Stimulated activated CD8-positive, alpha-beta memory T cell treated with anti-CD3 and anti-CD28 coated beads, Interleukin-12 subunit alpha, Interleukin-12 subunit beta, amount 100 ng/mL, for 1 hour (primary cell): ENCODE measurements at places on chromosomes 12 and 14.

- DNase-seq = no peak
Observed at GRCh38 chr12:130827432-130827831, 11.6 kb downstream of the STX2 start.

- DNase-seq = no peak
Observed at GRCh38 chr14:47226877-47227520, 448.4 kb downstream of the MDGA2 start.

- DNase-seq = no peak
Observed at GRCh38 chr12:13950502-13950901, 30.9 kb downstream of the GRIN2B start.

DNA sequence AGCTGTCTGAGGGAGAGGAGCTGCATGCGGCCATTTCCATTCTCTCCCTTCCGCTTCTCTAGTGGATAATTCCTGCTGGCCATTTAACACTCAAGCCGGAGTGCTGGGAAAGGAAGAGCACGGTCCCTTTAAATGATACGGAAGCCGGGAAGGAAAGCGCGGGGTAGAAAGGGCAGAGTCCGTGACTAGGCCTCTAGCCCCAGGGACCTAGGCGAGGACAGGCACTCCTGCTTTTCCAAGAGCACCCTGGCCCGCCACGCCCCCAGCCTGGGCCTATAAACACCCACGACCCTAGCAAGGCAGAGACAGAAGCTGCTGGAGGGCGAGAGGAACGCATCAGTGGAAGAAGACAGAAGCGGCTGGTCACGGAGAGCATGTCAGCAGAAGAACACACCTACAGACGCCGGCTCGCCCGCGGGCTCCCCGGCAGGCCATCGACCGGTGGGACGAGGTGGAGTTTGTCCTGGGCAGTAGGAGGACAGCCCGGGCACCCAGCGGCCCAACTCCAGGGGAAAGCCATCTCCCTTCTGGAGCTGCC, 1206.6 kb upstream of the TMEM132C start:
- DNase-seq = no peak

DNA sequence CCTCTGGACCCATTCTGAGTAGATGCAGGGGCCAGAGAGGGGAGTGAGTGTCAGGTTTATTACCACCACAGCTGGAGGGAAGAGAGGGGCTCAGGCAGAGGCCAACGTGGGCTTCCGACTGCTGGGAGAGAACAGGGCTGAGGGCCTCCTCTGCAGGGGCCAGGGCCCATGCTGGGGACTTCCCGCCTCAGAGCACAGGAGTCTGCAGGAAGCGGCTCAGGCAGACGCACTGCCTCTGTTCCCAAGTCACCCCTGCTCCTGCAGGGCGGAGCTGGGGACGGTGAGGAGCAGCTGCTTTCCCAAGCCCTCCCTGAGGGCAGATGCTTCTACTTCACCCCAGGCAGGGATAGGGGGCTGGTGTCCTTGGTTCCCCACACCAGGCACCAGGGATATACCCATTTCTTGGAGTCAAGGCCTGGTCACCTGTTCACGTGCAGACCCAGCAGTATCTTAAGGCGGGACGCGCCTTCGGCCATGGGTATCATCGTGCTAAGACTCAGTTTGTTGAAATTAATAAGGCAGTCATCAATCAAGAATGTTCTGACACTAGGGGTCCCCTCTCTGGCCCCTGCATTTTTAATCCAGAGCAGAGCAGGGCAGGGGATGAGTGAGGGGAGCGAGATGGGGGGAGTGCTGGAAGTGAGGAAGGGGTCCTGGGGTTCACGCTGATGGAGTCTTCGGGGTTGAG, 100.0 kb downstream of the PIWIL1 start:
- DNase-seq = no peak

DNA sequence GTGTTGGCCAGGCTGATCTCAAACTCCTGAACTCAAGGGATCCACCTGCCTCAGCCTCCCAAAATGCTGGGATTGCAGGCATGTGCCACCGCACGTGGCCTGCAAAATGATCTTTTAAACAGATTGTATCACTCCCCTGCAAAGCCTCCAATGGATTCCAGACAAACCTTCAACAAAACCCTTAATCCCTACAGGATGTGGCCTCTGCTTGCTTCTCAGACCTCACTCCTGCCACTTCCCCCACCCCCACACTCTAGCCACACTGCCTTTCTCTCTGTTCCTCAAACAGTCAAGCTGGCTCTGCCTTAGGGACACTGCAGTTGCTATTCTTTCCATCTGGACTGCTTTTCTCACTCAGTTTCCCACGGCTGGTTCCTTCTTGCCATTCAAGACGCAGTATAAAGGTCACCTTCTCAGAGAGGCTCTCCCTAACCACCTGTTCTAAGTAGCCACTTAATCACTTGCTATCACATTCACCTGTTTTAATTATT, 47.3 kb upstream of the TMED10 start:
- no peak for DNase-seq
